ENCODE measurements at places on chromosomes 4 and X.

DNA sequence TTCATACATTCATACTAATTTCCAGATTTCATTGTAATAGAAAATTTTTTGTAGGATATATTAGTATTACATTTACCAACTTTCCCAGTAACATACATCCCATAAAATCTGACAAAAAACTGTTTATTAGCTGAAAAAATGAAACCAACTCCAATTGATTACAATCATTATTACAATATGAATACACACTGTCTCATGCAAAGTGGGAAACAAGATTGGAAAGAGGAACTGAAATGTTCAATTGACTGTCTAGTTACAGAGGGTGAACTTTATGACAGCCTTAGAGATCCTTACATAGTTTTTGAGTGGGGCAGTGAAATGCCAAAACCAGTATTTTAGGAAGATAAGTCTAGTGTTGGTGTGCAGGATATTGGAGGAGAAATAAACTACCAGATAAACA lies 2.3 kb upstream of the AMBN start:
- DNase-seq, result no peak

- DNase-seq, result no peak
Measured at GRCh38 chr4:17695341-17695740, 80.9 kb downstream of the MED28 start.

DNA sequence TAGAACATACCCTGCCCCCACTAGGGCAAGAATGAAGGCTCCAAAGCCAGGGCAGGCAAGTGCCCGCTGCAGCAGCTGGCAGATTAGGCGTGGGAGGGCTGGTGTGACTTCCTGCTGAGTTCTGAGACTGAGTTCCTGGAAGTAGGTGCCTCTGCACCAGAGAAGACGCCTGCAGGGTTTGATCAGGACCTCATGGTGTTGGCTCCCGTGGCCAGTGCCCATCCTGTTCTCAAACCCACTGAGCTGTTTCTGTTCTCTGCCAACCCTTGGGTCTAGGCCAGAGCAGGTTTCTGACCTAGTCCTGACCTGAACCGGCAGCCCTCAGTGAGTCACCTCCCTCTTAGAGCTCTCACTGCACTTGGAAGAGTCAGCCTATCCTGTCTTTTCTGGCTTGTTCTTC lies 220.7 kb downstream of the HS6ST2 start:
- no peak for DNase-seq

DNA sequence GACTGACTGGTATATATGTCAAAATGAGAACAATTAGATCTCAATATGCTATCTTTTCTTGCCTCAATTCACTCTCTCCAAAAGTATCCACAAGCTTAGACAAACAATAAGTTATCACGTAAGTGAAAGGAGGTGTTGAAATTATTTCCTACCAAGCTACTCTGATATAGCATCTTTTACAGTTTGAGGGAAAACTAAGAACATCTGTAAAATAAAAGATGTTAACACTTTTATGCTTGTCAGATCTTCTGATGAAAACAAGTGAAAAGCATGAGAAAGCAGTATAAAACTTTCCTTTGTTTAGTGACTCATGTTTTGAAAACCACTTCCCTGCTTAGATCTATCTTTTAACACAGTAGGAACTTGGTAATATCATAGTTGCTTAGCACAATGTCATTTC lies 8.4 kb upstream of the MAB21L2 start:
- DNase-seq, result no peak

- DNase-seq, result no peak
Measured at GRCh38 chrX:2863646-2864045, 34.9 kb downstream of the GYG2 start.
